ENCODE measurements at places on chromosomes 5 and 9.

DNA sequence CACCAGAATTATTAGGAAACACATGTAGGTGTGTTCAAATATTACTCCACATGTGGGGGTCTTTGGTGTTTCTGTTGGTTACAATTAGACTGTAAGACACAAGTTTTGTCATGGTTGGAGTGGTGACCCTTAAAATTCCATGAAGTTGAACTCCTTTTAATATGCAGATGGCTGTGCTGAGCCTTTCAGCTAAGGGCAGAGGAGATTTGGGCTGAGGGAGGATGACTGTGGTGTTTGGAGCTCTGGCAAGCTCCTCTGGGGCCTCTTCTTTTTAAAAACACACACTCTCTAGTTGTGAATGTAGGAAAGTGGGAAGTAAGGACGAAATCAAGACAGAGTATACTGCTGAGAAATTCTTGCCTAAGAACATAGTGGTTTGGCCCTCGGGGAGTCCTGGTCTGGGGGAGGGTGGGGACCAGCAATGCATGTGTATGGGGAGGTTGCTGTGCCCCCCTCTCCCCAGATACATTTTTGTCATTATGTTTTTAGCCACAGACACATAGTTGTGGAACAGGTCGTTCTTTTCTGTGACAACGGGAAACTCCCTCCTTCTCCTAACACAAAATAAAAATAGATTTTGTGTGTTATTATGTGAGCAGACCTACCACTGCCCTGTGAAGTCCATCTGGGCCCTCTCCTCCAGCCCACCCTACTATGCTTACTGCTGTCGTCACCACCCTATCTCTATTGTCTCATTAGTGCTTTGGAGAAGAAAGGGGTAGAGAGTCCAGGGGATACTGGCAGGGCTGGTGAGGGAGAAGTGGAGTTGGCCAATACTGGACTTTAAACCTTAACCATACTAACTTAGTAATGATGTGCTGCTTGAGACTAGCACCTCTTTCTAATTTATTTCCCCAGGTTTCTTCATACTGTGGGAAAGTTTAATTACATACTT, 10.0 kb downstream of the SMARCA2 start:
- DNase-seq, result no peak

DNA sequence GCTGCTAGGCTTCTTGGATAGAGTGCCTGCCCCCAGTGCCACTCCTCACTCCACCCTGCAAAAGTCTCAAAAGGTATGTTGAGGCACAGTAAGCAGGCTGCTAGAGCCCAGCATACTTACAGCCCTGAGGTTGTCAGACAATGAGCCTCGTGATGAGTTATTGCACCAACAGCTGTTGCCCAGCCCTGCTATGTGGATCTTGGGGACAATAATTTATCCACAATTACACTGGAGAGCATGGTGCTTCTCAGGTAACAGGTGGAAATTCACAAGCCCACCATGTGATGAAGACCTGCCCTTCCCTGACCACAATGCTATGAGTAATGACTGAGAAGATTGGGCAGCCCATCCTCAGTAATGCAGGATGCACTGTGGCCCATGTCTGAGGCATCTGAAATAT, 36.5 kb downstream of the KCNIP1 start:
- DNase-seq, result no peak

DNA sequence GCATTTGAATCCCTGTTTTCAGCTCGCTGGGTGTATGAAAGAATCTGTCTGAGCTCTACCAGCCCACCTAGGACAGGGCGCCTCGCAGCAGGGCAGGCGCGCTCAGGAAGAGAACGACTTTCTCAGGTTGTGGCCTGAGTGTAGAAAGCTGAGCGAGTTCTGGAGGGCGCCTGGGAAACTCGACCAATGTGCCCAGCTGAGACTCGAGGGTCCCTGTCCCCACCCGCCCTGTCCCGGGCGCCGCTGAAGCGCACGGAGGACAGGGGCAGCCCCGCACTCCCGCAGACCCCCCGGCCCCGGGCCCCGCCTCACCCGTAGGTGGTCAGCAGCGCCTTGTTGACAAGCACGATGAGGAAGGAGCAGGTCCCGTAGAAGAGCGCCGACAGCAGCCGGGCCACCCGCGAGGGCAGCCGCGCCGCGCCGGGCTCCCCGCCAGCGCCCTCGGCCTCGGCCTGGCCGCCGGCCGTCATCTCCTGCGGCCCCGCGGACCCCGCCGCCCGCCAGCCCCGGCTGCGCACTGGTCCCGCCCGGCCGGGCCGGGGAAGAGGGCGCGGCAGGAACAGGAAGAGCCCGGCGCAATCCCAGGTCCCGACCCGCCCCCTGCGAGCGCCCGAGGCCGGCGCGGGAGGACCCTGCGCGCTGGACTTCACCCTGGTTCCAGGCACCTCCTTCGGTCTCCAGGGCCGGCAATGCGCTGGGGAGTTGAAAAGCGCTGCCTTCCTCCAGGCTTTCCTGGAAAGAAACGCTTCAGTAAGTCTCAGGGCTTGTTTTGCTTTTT, at the start of gene SLC35D2:
Gene SLC35D2, minus strand, starts transcription at position 547 of the 778 bp plus-strand sequence. Its CDS starts 77 bp downstream, at position 470.
- DNase-seq, result no peak

GRCh38 chr9:125807079-125807478, 59.9 kb downstream of the PBX3 start:
- DNase-seq, result no peak

- no peak for DNase-seq
Measured at GRCh38 chr9:89361816-89362646, 43.7 kb downstream of the SECISBP2 start.

GRCh38 chr5:60563696-60564324, 136.2 kb downstream of the DEPDC1B start:
- no peak for DNase-seq

DNA sequence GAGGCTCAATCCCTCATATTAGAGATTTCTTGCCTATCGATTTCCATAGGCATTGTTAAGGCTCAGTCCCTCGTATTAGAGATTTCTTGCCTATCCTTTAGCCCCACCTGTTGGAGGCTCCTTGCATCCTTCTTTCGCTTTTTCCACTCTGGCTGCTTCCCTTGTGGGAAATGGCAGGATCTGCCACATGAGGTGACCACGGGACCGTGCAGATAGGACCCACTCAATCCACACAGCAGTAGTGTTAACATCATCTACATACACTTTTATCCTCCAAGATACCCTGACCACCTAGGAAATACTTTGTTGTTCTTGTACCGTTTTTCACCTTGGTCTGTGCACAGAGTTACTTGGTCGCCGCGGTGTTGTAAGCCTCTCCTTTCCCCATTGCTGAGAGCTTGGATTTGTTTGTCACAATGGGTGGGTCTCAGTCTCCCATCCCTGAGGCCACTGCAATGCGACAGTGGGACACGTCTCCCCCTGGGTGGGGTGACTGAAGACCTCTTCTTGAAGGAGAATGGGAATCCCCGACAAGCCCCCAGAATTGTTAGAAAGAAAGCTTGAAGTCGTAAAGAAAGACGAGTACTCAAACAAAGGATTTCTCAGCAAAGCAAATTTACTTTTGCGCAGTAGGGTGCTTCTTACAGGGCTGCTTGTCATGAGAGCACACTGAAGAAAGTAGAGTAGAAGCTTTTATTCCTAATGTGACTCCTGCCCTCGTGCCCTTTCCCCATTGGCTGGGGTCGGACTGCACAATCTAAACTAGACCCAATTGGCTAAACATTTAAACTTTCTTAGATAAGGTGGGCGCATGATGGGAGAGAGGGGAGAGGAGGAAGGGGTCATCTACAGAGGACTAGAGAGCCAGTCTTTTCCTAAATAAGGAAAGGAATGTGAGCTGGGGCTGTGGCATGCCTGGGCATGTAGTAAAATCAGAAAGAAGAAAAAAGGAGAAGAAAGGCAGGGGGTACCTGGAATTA, 19.8 kb downstream of the IFT74 start:
- no peak for DNase-seq

DNA sequence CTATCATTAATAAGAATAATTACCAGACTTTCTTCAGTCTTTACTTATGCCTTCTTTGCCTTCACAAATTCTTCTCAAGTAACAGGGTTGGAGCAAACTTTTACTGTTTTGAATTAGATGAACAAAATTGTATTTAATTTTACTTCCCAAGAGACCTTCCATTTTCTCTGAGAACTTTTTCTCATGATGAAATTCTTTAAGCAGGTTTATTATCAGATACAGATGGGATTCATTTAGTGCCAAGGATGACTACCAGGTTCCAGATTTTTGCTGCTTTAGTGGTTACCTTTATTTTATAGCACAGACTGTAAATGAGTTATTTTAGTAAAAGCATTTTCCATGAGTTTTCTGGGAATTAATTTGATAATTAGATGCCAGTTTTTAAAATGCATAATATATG, 125.1 kb downstream of the GDNF start:
- no peak for DNase-seq

DNA sequence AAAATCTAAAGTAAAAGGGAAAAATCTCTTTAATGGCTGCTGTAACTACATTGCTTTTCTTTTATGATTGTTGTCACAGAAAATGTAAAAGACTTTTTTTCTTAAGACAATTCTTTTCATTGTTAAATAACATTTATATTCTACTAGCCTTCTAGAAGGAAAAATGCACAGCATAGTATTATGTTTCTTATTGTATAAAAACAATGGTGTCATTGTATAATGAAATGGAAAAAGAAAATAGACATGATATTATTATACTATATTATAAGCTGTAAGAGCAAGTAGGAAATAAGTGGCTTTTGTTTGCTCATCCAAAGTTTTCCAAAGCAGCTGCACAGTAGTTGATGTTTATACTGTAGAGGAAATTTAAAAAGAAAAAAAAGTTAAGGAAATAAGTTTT, 1021.7 kb downstream of the EFNA5 start:
- no peak for DNase-seq

GRCh38 chr9:131676431-131676972, 63.4 kb downstream of the RAPGEF1 start:
- DNase-seq, result peak; percentile 60

- DNase-seq, result no peak
Measured at GRCh38 chr9:7229571-7229970, 471.8 kb downstream of the KDM4C start.

GRCh38 chr5:1476181-1476966, 31.1 kb upstream of the SLC6A3 start:
- DNase-seq, result no peak

GRCh38 chr9:134364391-134365114, 38.3 kb downstream of the RXRA start:
- no peak for DNase-seq

DNA sequence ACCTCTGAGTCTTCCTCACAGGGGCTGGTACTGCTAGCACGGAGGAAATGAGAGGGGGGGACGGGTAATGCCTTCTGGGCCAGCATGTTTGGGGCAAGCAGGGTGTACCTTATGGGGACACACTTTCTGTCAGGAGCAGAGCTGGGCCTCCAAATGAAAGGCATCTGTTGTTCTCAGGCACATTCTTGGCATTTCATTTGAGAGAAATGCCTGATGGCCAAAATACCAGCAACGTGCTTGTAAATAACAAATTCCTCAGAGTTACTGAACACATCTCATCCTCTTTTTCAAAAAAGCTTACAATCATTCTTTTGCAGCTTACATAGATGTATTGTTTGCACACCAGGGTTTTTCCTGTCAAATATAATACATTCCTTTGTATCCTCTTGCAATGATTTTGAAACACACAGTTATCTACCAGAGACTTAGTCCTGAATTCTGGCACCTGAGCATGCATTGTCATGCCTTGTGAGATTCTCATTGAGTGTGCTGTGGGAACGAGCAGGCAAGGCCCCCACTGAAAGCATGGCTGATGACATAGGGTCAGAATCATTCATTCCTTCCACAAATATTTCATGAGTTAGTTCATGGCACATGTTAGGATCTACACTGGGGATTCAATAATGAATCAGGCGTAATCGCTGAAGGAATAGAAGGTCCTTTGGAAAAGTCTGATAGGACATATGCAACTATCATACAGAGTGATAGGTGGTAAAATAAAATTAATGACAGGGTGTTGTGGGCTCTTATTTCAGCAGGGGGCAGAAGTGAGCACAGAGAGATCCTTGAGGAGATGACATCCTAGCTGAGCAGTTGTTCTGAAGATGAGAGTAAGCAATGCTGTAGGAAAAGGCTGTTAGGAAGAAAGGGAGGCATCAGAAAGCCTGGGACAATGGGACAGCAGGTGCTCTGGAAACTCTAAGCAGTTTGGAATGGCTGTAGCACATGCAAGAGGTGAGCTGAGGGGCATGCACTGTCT, 260.9 kb upstream of the TUT7 start:
- DNase-seq, result no peak

GRCh38 chr5:147935032-147935431, 28.7 kb upstream of the C5orf46 start:
- DNase-seq, result no peak

DNA sequence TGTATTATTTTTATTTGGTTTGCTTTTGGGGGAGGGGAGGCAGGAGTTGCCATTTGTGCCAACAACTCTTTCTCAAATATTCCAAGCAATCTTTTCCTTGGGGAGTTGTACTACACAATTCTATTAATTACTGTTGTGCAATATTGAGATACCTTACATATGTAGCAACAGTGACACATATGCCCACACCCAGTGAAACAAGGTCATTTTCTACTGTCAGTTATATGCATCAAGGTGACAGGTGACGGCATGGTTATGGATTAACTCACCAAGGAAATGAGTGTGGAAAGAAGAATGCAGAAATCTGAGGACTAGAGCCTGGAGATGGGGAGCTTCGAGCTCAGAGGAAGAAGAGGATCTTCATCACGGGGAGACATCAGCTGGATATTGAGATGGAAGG, 17.9 kb upstream of the MSMP start:
- DNase-seq, result no peak

GRCh38 chr5:69006030-69006429, 87.8 kb upstream of the SLC30A5 start:
- DNase-seq, result no peak

DNA sequence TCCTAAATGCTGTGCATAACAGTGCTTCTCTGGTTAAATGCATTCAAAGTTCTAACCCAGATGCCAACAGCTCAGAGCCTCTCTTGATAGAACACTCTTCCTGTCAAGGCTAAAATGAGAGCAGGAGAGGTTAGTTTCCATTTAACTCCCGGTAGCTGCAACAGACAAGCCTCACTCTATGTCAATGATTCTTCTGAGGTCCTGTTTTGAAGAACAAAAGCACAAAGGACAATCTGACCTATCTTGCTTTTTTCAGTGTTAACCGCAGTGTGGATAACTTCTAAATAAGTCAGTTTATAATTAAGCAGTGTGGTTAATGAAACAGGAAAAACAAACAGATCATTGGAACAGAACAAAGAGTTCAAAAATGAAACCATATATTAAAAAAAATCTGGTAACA, 80.7 kb downstream of the ANKRD55 start:
- DNase-seq, result no peak

DNA sequence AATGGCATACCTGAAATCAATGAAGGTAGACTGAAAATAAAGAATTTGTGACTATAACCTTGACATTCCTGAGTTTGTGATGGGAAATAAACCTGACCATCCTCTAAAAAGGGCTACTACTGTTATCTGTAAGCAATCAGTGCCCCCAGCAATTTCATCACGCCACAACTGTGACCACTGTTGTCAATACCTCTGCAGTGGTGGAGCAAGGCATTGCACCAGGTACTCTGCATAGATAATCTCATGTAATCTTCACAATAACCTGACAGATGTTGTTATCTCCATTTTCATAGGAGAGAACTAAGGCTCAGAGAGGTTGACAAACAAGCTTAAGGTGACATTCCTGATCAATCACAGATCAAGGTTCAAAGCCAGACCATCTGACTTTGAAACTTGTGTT, 38.5 kb upstream of the FRRS1L start:
- no peak for DNase-seq

- DNase-seq, result peak; percentile 54
Measured at GRCh38 chr9:88583901-88584596, 49.1 kb downstream of the NXNL2 start.
